Endothelial cell of umbilical vein (primary cell): ENCODE measurements at places on chromosomes 12 and 14. TPM values are rescaled to one million over a fixed set of nuclear protein-coding genes. Genes with fewer than 3 reads are reported as not detected.

DNA sequence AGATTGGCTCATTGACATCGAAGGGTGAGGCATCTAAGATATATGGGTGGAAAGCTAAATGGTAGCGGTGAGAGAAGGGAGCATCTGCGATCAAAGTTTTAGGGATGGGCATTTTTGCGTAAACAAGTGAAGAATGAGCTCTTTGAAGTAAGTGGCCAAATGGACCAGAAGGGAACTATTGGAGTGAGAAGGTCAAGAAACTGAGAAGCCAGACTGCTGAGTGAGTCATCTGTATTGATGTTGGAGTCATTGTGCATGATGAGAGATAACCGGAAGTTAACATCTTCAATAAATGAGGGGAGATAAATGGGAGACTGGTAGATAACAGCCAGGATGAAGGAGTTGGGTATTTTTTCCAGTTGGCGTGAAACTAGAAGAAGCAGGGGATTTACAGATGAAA, 271.9 kb upstream of the PDE3A start:
- H3K36me3 ChIP-seq, result no peaks in the 10 kb centered on the region
- H3K4me1 ChIP-seq, result peaks cover 2% of the 10 kb centered on the region
- H3K27me3 ChIP-seq, result no peaks in the 10 kb centered on the region
- no peak overlapping the region for H3K4me3 ChIP-seq

The LTBP2 gene
- 208 and 209 TPM in 2 replicates for polyA plus RNA-seq

The KRT8 gene
- polyA plus RNA-seq, result 23.5 and 25.8 TPM in 2 replicates

The VWF gene
- polyA plus RNA-seq, result 1,041 and 1,132 TPM in 2 replicates

The C1QL4 gene
- not detected in 2 replicates for polyA plus RNA-seq

The NEMF gene
- 7.9 and 12.2 TPM in 2 replicates for polyA plus RNA-seq

The CCDC196 gene
- not detected in 2 replicates for polyA plus RNA-seq

The CRADD gene
- 12.3 and 14.5 TPM in 2 replicates for polyA plus RNA-seq
